ENCODE measurements at places on chromosomes 16 and 17.

- no peak for DNase-seq
These were observed 180.9 kb downstream of the AIPL1 start for GRCh38 chr17:6254036-6254435.

DNA sequence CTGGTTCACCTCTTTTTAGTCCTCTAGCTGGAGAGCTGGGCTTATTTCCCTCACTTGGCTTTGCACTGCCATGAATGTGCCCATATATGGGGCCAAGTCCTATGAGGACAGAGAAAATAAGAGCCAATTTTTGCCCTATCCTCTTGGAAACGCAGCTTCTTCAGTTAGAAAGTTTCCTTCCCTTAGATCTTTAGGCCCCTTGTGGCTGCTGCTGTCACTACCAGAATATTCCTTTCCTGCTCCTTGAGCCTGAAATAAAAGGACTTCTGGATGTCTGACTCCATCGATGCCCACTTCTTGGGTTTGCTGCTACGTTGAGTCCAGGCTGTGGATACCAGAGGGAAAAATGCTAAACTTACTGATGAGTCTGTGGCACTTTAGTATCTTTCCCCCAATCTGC is 487.1 kb downstream of the GRIN2A start:
- DNase-seq = no peak

DNA sequence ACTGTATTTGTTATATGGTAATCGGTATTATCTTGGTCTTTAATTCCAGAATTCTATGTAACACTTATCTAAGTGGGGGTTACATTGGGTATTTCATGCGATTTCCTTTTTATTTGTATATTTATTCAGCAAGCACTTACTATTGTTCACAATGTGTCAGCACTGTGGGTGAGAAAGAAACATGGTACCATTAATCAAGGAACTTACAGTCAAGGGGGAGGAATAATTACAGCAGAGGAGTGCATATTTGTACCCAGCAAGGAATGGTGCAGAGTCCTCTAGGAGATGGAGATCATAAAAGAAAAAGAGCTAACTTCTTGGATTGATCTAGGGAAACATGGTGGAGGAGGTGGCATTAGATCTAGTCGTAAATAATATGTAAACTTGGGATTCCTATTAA is 117.0 kb upstream of the KCNJ16 start:
- DNase-seq = no peak

- no peak for DNase-seq
These were observed 19.5 kb downstream of the GPR179 start for GRCh38 chr17:38324141-38324697.

- DNase-seq = no peak
These were observed 77.8 kb downstream of the VMP1 start for GRCh38 chr17:59785091-59785799.

DNA sequence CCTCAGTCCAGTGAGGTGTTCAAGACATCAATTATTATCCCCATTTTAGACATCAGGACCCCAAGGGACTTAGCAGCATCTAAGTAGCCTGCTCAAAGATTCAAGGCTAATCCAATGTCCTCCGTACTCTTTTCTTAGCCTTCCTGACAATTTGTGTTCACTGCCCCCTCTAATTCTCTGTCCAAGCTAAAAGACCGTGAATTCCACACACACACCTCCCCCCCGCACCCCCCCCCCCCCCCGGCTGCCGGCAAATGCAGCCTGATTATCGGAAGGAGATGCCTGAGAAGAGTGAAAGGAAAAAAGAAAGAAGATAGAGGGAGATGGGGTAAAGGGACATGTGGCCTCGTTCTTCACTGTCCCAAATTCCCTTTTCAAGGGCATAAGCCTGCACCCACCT is 58.1 kb upstream of the NLK start:
- no peak for DNase-seq

Measured in anterior cingulate cortex (tissue), 58 donors.